ENCODE measurements at places on chromosomes 12 and 14.

DNA sequence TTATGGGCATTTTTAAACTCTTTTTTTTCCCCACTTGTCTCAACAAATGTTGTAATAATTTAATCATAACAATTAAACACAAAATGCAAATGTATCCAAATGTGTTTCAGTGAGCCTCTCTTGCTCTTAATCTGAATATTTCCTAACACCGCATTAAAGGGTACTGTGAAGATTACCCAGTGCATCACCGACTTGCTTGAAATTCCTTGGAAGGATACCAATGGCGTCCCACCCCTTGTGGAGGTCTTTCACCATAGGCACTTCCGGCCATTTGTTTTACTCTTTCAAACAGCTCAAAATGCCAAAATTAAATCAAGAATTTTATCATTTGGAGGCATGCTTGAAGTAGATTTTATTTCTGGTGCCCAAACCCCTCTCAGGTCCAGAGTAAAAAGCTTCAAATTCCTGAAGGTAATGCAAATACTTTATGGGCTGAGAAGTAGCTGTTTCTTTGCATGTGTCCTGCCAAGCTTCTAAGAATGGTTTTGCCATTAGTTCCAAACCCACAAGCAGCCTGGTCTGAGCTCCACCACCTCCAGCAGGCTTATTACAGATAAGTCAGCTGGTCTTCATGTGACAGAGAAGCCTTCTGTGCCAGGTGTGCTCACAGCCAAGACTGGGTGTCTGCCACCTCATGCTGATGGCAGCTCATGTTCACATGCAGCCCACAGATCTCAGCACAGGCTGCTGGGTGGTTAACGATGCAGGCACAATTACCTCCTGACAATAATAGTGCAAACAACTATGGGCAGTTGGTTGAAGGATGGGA, 16.4 kb upstream of the NUDT4 start:
- DNase-seq: peak; percentile 92

DNA sequence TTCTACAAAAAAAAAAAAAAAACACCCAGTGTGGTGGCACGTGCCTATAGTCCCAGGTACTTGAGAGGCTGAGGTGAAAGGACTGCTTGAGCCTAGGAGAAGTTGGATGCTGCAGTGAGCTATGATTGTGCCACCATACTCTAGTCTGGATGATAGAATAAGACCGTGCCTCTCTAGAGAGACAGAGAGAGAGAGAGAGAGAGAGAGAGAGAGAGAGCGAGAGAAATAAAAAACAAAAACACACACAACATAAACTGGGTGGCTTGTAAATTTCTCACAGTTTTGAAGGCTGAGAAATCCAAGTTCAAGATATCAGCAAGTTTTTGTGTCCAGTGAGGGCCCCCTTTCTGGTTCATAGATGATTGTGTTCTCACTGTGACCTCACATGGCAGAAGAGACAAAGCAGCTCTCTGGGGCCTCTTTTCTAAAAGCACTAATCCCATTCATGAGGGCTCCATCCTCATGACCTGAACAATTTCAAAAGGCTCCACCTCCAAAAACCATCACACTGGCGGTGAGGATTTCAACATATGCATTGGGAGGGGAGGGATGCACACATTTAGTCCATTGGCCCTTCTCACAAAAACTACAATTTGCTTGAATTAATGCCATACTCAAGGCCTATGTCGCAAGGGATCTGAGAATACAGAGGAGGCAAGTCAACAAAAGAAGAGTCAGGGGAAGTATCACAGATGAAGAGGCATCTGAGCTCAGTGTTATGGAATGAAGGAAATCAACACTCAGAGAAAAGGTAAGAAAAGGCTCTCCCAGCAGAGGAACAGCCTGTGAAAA, 94.9 kb downstream of the PPM1H start:
- DNase-seq: no peak

DNA sequence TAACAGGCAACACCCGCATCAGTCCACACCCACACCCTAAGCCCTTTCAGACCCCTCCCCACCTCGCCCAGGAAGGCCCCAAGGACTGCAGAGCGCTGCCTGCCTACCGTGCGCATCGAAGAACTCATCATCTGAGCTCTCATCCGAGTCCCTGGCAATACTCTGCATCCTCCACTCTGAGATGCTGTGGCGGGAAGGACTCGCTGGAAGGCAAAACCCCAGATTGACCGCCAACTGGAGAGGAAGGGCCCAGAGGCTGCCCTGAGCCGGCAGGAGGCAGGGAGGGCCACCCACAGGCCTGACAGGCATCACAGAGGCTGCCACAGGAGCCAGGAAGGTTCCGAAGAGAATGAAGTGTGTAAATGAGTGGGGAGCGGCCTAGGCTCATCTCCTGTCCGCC, 23.8 kb downstream of the ARL6IP4 start:
- no peak for DNase-seq

GRCh38 chr12:121061831-121062230, 22.8 kb upstream of the OASL start:
- DNase-seq: peak; percentile 21

DNA sequence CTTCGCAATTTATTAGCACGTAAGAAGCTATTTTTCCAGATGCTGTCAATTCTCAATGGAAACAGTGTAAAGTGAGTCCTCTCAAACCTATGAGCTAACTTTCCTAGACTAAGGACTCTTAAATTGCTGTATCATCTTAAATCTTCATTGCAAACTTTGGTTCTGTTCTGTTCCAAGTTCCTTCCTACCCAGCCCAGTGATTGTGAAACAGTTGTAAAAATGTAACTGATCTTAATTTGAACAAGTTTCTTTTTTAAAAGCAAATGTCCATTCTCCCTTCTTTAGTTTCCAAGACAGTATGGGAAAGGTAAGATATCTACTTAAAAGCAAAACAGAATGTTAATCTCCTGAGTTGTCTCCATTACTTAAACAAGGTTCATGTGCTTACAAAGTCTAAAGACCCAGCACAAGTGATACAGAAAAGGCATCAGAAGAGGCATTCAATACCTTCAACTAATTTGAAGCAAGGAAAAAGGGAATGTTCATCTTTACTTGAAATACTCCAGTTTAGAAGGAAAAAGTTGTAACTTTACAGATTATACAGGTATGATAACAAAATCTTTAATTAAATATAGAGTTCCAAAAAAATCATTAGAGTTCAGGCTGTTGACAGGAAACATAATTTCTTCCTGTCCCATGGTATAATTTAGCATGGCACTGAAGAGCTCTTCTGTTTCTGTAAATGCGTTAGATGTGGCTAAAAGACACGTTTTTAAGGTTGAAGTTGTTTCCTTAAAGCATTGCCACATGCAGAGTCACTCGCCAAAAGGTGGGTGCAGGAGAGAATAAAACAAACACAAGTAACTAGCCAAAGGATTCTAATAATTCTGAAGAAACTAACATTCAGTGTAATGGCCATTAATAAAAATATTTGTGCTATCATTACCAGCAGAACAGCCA, 101.5 kb upstream of the USP15 start:
- DNase-seq: no peak

- DNase-seq: no peak
Measured at GRCh38 chr12:131021154-131021541, 67.4 kb downstream of the ADGRD1 start.

DNA sequence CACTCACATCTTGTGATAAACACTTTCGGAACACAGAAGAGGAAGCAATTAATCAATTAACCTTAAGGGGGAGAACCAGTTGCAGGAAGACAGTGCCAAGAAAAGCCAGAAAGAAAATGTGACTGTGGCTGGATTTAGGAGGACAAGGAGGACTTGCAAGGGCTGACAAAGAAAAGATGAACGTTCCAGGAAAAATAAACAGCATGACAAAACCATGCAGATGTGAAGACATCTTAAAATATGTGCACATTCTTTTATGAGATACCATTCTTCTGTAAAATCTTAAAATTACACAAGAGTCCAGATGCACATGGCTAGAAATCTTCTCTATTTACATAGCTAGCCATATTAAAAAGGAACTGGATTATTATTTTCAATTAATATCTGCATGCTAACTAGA, 33.4 kb downstream of the KITLG start:
- DNase-seq: no peak

- DNase-seq: no peak
Measured at GRCh38 chr12:19848421-19848820, 409.1 kb downstream of the AEBP2 start.

GRCh38 chr14:59679872-59680271, 103.3 kb upstream of the CCDC175 start:
- DNase-seq: peak; percentile 17

DNA sequence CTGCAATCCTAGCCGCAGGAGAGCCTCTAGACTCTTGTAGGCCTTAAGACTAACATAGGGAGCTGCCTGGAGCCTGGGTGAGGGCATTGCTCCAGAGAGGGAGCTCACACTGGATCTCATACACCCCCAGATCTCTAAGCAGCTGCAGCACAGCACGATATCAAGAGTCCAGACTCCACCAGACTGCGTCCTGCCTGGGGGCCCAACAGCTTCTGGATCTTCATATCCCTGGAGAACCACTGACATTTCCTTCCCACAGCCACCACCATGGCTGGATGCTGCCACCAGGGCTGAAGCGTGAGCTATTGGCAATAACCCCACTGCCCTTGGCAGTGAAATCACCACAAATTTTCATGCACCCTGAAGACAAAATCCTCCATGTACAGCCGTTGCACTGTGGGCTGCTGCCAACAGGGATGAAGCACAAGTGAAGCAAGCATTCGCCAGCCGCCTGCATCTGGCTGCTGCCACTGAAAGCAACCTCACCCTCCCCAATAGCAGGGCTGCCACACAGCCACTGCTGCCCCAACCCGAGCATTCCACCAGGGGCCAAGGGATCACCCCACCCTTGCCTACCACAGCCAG, 28.2 kb downstream of the CACNA2D4 start:
- DNase-seq: no peak

DNA sequence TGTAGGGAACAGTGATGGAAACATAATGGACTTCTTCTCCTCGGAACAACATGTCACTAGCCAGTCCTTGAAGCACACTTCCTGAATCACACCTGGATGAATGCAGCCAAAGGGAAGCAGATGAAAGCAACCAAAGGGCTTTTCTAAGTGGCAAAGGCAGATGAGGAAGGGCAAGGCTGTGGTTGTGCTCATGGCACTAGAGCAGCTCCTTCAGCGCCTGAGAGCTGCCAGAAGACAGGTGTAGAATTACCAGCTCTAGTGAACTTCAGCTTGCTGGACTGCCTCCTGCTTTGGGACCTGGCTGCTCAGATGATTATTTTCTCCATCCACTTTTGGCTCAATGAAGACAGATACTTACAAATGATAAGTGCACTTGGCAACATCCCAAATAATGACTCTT, 1372.1 kb upstream of the SEL1L start:
- DNase-seq: no peak
